ENCODE measurements at places on chromosomes 2 and 18.
A peak's percentile ranks its signal among the peaks of the same experiment; 100 is the strongest.

DNA sequence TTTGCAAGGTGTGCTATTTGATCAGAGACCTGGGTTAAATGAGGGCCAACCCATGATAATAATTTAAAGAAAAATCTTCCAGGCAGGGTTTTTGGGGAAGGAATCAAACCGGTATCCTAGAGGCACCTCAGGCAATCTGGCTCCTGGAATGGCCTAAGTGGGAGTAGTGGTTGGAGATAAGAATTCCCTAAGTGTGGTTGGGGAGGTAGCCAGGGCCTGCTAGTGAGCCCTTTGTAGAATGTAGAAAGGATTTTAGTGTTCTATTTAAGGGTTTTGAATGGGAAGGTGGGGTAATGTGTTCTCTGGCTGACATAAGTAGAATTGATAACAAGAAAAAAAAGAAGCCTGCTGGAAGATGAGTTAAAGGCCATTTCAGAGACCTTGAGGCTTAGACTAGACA, 422.2 kb downstream of the XIRP2 start:
- no peak for DNase-seq

DNA sequence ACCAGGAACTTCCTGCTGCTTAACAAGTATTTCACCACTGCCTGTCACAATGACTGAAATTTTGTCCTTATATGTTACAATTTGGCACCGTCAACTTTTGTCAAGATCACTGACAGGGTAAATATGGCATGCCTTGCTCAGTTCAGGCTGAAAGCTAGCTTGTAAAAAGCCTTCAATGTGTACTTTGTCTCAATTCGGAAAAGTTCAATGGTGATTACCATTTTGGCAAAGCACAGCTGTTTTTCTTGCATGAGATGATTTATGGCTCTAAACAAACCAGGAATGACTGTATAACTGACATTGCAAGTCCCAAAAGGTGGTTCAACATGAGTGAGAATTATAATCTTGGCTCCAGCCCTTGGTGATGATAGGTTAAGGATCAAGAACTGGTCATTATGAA, 1255.2 kb downstream of the CNTNAP5 start:
- no peak for DNase-seq

GRCh38 chr2:103364177-103364576, 602.3 kb downstream of the TMEM182 start:
- no peak for DNase-seq

GRCh38 chr2:15830937-15831549, 109.3 kb upstream of the MYCN start:
- no peak for DNase-seq

GRCh38 chr18:37012452-37012851, 183.5 kb downstream of the KIAA1328 start:
- no peak for DNase-seq

- no peak for DNase-seq
Measured at GRCh38 chr2:15313657-15314056, 247.5 kb downstream of the NBAS start.

DNA sequence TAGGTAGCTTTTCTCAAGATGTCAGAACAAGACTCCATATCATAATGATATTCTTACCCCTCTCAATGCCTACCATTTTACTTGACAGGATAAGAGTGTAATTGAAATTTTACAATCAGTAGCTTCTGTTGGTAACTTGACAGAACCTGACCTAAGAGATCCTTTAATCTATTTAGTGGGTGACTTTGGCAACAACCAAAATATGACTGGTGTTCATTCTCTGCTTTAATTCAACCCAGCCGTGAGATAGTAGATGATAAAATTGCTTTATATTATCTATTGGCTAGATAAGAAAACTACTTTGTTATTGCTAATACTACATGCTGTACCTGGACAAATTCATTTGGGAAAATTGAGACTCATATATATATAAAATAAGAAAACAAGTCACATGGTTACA, 770.2 kb upstream of the NXPH2 start:
- no peak for DNase-seq

DNA sequence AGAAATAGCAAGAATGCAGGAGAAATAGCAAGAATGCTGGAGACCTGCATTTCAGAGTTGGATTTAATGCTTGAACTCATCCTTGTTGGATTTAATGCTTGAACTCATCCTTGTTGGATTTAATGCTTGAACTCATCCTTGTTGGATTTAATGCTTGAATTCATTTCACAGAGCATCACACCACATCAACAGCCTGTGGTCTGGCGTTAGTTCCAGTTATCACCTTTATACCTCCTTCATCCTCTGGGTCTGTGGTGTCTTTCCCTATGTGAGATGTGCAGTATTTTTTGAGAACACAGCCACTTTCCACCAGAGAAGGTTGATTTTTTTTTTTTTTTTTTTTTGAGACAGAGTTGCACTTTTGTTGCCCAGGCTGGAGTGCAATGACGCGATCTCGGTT, 546.4 kb upstream of the SOX11 start:
- no peak for DNase-seq

DNA sequence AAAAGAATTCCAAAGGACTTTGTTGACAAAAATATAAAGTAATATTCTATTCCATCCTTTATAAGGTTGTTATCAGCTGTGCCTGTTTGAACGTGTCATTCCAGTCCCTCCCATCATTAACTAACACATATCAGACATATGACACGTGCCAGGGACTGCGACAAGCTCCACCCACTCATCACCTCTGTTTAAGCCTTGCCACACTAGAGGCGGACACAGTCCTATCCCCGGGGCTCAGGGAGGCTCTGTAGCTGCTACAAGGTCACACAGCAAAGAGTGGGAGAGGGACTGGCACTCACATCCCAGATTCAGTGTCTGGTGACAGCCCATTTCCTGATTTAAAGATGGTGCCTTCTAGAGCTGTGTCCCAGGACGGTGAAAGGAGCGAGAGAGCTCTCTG, 30.0 kb downstream of the TBC1D8 start:
- peak; percentile 53 for DNase-seq

DNA sequence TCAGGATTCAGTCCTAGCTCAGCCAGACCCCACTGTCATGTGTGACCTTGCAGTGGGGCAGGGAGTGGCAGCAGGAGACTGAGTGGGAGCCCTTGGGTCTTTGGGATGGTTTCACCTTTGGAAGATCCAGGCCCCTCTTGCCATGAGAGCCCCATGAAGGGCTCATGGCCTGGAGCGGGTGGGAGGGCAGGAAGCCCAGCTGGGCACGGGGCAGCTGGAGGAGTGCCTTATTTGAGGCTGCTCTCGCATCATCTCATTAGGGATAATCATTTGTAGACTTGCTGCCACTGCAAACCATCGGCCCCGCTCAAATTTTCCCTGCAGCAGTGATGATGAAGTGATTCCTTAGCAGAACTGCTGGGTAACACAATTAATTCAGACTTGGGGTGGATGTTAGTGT, 73.9 kb downstream of the TGOLN2 start:
- no peak for DNase-seq

GRCh38 chr2:10675131-10675530, 14.6 kb downstream of the NOL10 start:
- no peak for DNase-seq

DNA sequence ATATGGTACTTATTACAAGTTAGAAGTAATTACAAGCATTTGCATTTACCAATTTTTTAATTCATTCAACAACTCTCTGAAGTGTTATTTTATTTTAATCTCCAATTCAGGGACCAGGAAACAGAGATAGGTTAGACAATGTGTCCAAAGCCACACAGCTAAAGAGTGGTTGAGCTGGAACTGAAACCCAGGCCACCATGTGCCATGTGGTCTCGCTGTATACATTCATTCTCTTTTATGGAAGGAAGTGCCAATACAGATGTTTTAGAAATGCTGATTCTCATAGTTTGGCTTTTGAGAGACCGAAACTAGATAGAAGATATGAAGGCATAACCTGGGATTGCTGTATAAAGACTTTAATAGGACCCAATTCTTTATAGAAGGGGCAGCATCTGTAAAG, 684.6 kb upstream of the ID2 start:
- DNase-seq: no peak

DNA sequence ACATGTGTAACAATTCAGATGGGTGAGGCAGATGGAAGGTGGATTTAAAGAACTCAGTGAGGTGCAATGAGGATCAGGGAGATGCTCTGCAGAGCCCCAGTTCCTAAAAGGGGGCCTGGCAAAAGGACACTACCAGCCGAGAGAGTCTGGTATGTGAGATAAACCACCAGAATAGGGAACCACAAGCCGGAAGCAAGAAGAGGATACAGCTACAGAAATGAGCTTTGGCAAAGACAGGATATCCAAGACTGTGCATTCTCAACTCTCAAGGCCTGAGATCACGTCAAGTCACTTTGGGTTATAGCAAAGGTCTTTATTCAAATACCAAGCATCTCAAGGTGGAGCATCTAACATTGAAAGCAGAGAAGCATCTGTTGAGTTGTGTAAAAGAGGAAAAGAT, 293.5 kb downstream of the ARHGAP15 start:
- DNase-seq: no peak

DNA sequence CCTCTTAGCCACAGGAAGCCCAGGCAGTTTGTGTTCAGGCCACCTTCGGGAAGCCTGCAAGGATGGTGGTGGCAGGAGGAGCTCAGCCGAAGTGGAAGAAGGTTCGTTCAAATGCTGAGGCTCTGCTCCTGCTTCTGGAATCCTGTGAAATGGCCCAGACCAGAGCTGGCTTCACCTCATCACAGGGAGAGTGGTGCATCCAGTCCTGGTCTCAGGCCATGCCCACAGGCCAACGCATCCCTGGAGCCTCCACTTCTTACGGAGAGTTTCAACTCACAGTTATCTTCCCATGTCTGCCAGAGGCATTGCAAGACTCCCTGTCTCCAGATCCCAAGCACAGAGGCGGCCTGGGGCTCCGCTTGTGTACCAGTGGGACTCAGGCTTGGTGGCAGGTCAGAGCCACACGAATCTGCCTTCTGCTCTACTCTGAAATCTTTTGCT, 82.3 kb downstream of the NDUFA10 start:
- DNase-seq: no peak

DNA sequence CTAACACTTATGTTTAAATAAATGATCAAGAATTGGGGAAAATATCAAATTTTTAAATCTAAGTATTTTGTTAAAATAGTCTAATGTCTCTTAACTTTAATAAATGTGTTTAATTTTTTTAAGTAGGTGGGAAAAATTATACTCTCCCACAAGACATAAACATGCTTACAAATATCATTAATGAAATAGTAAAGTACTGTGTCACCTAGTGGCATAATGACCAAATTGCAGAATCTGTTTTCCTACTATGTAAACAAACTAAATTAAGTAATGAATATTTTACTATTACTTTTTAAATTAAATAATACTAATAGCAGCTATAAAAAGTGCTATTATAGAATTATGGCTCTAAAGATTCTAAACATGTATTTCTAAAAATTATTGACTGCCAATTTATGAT, 52.0 kb upstream of the CHAC2 start:
- DNase-seq: no peak

GRCh38 chr2:154386186-154386585, 312.3 kb upstream of the KCNJ3 start:
- DNase-seq: no peak

DNA sequence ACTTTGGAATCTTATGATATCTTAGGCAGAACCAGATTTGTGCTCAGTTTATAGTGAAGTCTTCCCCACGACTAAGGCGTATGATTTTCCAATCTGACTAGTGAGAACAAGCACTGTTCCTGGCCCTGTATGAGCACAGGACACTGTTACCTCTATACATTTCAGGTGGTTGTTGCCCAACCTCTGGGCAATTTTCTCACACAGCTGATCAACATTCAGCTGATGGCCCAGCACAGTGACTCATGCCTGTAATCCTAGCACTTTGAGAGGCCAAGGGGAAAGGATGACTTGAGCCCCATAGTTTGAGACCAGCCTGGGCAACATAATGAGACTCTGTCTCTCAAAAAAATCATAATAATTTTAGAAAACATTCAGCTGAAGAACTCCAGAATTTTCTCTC, 119.5 kb downstream of the ASXL3 start:
- DNase-seq: no peak

GRCh38 chr2:32522770-32523169, 105.1 kb upstream of the TTC27 start:
- no peak for DNase-seq

GRCh38 chr2:10258326-10258725, 44.4 kb upstream of the HPCAL1 start:
- DNase-seq: no peak

DNA sequence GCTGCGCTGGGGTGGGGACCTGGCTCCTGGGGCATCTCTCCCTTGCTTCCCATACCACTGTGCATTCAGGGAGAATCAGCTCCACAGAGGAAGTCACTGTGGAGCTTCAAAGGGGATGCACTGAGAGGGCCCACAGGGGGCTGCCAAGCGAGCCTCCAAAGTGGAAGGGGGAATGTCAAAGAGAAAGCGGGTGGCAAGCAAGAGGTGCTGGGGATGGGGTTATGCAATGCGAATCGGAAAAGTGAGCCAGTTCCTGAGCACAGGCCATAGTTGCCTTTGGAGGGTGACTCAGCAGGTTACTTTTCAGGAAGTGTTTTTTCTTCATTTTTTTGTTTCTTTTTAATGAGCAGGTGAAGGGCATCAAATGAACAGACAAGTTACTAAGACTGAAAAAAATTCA, 17.6 kb downstream of the PMAIP1 start:
- peak; percentile 63 for DNase-seq

- DNase-seq: no peak
Measured at GRCh38 chr2:62787386-62787785, 81.9 kb downstream of the EHBP1 start.

- no peak for DNase-seq
Measured at GRCh38 chr2:102620332-102620731, 979 bp downstream of the SLC9A2 start.

DNA sequence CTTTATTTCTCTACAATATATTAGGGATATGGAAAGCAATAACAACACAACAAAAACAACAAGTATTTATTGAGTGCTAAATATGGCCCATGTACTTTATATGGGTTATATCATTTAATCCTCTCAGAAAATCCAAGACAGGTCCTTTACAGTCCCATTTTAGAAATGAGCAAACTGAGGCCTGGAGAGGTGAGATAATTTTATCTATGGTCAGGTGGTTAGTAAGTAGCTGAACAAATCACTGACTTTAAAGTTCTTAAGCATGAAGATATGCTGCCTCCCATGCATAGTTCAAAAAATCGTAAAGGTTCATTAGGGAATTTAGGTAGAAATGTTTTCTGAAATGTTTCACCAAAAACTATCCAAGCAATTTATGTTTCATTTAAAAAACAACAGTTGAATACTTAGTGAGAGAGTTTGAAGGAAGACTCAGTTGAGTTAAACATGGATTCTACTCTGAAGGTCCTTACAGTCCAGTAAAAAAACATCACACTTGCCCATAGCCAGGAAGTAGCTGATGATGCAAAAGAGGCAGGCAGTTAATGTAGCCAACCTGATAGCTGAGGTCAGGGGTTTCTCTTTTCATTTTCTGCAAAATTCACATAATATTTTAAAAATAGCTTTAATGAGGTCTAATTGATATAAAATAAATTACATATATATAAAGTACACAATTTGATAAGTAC, 7.6 kb upstream of the NFE2L2 start:
- no peak for DNase-seq

GRCh38 chr2:64777841-64778240, 124.1 kb upstream of the SERTAD2 start:
- DNase-seq: no peak
